ENCODE measurements at places on chromosomes 4 and X. TPM values are rescaled to one million over a fixed set of nuclear protein-coding genes. Genes with fewer than 3 reads are reported as not detected.

The TMEM144 gene
- 3.1 TPM for total RNA-seq

The KCTD8 gene
- total RNA-seq: 0.09 TPM

The RBMXL3 gene
- not detected for total RNA-seq

The RGN gene
- total RNA-seq: 3.1 TPM

The USP27X gene
- 1.5 TPM for total RNA-seq

The TET2 gene
- 36.8 TPM for total RNA-seq

The UGT2B15 gene
- total RNA-seq: not detected

The SLC49A3 gene
- 2.9 TPM for total RNA-seq

The KLB gene
- under 0.01 TPM for total RNA-seq

The RAB40A gene
- 0.35 TPM for total RNA-seq

The NIPAL1 gene
- total RNA-seq: 2.2 TPM

The INTU gene
- total RNA-seq: 10.6 TPM
